Ecto neural progenitor cell (in vitro differentiated cells): ENCODE measurements at places on chromosomes 3 and 15.

DNA sequence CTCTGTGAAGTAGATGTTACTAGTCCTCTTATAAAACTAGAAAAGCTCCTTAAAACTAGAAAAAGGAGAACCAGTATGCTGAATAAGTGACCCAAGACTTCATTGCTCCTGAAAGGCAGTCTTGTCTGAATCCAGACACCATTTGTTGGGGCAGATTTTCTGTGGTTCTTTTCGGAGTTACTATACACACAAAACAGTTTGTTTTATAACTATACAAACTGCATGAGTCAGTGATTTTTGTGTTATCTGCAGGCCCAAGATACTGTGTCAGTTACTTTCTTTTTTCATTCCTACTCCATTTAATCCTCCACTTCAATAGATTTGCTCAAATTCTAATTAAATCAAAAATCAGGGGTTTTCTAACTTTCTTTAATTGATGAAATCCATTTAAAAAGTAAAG, 244.6 kb downstream of the ARPP21 start:
- DNase-seq, result no peak

DNA sequence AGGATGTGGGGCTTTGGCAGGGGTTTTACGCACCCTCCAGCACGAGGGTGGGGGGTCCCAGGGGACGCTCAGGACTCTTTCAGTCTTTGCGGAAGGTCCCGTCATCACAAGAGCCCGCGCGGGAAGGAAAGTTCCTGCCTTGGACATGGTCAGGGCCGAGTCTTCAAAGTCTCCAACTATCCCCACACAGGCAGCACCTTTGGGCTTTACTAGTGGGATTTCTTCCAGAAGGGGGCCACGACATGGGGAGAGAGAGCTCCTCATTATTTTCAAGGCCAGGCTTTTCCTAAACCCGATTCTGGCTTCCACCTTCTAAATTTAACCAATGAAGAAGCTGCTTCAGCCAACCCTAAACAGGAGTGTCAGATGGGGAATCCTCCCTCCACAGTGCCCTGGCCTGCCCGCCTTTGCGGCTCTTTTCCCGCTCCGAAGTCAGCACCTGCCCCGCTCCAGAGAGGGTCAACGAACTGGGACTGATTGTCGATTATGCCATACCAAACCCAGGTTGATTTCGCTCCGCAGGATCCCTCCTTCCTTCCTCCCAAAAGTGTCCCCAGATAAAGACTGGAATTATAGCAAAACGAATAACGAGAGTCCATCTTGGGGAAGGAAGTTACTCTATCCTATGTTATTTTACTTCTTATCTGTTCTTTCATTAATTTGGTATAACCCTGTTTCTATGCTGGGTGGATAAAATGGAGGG, 11.0 kb downstream of the SHOX2 start:
- peak; percentile 51 for DNase-seq

DNA sequence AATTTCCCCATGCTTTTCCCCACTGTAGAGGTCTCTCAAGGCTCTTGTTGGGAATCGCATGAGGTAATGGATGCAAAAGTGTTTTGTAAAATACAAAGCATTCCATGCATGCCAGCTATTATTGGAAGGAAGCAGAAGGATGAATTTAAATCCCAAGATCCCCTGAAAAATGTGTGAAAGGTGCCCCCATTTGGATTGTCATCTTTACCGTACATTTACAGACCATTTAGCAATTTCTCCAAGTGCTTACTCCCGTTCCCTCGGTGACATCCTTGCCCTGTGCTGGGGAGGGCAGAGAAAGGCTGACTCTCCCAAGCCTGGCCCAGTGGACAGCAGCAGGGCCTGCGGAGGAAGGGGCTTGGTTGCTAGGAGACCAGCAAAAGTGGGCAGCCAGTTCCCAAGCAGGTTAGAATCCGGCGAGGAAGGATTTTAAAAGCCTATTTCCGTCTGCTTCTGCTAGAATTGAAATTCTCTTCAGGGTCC, 31.1 kb upstream of the NEO1 start:
- peak; percentile 78 for DNase-seq

- no peak for DNase-seq
These were observed 71.8 kb downstream of the MINDY2 start for GRCh38 chr15:58842713-58843396.

GRCh38 chr3:32934150-32934742, 17.2 kb upstream of the CCR4 start:
- DNase-seq, result no peak

- no peak for DNase-seq
These were observed 1065.1 kb downstream of the AGBL1 start for GRCh38 chr15:87144775-87145174.

DNA sequence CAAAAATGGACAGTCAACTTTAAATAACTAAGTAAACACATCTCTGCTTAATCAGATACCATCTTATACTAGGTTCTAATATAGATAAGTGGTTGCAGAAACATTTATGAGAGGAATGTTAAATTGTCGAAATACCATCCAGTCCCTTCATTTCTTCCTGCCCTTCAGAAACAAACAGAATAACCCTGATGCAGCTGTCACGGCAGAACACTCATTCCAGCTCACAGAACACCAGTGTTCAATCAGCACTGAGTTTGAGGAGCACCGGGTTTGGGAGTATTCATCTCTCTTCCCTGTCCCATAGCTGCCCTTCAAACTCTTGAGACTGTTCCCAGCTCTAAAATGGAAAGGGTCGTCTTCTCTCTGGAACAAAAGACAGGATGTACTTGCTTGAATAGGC, 61.1 kb upstream of the TSEN2 start:
- DNase-seq, result no peak

- DNase-seq, result no peak
These were observed 56.2 kb downstream of the FHIT start for GRCh38 chr3:61194892-61195538.

- DNase-seq, result no peak
These were observed 593 bp upstream of the RSL24D1 start for GRCh38 chr15:55197362-55197705.

DNA sequence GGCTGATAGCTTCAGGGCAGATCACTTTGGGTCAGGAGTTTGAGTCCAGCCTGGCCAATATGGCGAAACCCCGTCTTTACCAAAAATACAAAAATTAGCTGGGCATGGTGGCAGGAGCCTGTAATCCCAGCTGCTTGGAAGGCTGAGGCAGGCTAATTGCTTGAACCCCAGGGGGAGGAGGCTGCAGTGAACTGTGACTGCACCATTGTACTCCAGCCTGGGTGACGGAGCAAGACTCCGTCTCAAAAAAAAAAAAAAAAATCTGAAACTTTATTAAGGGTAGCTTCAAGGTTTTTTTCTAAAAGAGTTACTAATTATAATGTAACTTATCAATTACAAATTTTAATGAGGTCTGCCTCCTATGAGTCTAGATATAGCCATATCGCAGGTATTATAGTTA, 5.1 kb downstream of the NECTIN3 start:
- DNase-seq, result peak; percentile 58

GRCh38 chr3:46867550-46867898, 4.3 kb upstream of the MYL3 start:
- DNase-seq, result no peak

DNA sequence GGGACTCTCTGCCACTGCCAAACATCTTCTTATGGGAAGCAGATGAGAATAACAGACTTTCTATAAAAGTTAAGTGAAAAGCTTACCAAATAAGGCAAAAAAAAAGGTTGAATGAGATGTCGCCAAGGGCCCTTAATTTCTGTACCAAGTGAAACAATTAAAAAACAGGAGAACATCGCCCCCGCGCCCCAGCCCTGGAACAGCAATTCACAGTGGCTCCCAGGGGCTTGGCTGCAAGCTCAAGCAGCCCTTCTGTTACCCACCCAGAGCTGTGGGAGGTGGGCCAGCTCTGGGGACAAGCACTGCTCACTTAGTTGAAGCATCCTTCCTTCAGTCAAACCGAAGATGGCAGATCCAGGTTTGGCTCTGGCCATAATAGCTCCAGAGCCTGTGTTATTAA, 208.0 kb downstream of the ERC2 start:
- DNase-seq, result no peak

DNA sequence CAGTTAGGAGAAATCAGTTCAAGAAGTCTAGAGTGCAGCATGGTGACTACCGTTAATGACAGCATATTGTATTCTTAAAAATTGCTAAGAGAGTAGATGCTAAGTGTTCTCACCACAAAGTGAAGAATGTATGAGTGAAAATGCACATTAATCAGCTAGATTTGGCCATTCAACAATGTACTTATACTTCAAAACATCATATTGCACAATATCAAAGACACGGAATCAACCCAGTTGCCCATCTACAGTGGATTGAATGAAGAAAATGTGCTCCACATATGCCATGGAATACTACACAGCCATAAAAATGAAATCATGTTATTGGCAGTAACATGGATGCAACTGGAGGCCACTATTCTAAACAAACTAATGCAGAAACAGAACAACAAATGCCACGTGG, 119.9 kb upstream of the NDN start:
- no peak for DNase-seq

DNA sequence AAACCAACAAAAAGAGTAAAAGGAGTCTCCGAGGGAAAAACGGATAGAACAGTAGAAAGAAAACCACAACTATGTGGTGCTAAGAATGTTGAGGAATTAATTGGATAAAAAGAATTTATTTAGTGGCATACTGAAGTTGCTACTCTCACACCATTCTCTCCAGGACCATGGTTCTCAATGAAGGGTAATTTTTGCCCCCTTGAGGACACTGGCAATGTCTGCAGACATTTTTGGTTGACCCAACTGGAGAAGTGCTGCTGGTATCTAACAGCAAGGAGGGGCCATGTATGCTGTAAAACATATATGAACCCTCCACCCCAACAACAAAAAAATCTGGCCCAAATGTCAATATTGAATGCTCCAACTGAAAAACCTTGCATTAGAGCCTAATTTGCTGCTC, 85.9 kb upstream of the CSPG5 start:
- no peak for DNase-seq

DNA sequence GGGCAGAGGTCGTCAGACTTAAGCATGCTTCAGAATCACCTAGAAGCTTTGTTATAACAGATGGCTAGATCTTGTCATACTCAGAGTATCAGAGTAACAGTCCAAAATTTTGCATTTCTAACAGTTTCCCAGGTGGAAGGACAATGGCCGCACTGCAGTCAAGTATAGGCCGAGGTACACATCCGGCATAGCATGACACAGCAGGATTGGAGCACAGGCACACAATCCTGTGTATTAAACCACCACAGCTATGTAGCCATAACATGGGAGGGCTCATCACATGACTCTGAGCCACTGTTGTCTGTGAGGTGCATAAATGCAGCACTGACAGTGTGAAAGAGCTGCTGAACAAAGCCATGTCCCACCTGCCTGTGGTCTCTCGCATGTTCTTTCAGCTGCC, 85.7 kb upstream of the RNF7 start:
- no peak for DNase-seq

DNA sequence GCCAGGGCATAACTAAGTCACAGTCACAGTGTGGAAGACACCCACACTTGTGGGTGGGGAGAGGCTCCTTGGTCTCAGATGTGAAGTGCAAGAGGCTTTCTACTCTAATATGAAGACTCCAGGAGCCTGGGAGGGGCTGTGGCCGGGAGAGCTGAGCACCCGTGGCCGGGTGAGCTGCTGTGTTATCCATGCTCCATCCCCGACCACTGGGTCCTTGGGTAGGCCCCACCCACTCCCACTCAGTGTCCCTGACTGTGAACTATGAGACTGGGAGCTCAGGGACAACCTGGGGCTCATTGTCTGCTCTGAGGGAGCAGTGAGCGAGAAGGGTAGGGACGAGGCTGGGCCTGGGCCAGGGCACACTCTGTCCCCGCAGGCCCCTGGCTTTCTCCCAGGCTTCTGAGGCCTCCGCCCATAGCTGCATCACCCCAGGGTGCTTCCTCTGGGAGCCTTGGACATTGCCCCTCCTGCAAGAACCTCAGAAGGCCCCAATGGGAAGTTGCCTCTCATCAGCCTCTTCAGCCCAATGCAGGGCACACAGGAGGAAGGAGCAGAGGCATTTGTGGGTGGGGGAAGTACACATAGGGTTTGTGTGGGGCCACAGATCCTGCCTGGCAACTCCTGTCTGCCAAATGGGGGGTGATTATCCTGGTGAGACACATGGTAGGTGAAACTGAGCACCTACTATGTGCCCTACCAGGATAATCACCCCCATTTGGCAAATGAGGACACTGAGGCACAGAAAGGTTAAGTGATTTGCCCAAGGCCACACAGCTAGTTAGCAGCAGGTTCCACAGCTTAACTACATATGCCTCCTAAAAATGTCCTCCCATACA, 2.4 kb downstream of the ANPEP start:
- no peak for DNase-seq

DNA sequence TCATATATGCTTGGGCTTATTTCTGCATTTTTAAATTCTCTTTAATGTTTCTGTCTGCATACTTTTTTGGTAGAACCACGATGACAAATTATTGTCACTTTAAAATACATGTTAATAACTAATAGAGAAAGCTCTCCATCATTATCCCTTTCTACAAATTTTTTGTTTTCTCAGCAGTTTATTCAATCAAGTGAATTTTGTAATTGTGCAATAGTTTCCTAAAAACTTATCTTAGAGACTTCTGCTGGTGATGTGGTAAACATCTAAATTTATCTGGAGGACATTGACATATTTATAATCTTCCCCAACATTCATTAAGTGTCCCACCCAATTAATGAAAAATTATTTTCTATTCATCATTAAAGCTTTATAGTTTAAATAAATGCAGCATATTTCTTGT, 215.3 kb downstream of the MEX3B start:
- no peak for DNase-seq

DNA sequence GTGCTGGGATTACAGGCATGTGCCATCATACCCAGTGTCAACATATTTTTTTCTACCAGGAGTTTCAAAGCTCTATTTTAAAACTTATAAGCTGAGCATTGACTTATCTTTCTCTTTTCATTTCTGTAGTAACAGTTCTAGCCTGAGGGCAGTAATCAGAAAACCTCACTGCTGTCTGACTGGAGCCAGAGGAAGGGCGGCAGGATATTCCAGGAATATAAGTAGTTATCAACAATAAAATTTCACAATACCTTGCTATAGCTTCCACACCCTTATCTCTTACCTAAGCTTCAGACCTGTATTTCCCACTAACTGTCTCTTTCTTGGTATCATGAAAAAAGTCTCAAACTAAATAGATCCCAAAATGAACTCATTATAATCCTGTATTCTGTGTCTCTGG, 5.1 kb upstream of the NEDD4 start:
- DNase-seq, result no peak

DNA sequence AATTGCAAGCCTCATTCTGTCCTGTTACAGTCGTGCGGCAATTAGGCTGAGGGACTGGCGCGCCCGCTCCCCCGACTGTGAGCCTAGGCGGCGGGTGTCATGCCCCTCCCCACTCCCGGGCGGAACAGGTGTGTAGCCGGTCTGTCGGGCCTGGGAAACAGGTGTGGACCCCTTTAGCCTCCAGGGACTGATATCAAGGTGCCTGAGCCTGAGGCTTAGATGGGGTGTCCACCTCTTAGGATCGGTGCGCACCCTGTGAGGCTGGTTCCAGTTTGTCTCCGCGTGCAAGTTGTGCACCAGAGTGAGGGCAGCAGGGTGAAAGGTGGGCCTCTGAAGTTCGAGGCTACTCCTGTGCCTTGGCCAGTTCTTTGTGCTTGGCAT, 686 bp downstream of the VPS8 start:
- no peak for DNase-seq

GRCh38 chr15:31325595-31326155, 960 bp upstream of the KLF13 start:
- no peak for DNase-seq

- no peak for DNase-seq
These were observed 675.6 kb downstream of the TBL1XR1 start for GRCh38 chr3:176521531-176522175.
